ENCODE measurements at places on chromosomes 1 and 21. TPM values are rescaled to one million over a fixed set of nuclear protein-coding genes. Genes with fewer than 3 reads are reported as not detected.

The MSH4 gene
- 0.12 TPM for polyA plus RNA-seq

The DNALI1 gene
- 1.5 TPM for polyA plus RNA-seq

The NRDC gene
- 222 TPM for polyA plus RNA-seq

The TLCD4 gene
- 6.6 TPM for polyA plus RNA-seq
